ENCODE measurements at places on chromosomes 12 and 14.

GRCh38 chr12:64826234-64826633, 1.8 kb downstream of the TBC1D30 start:
- peak; percentile 21 for DNase-seq

- DNase-seq: no peak
Observed at GRCh38 chr12:47276621-47277309, 197.0 kb upstream of the AMIGO2 start.

DNA sequence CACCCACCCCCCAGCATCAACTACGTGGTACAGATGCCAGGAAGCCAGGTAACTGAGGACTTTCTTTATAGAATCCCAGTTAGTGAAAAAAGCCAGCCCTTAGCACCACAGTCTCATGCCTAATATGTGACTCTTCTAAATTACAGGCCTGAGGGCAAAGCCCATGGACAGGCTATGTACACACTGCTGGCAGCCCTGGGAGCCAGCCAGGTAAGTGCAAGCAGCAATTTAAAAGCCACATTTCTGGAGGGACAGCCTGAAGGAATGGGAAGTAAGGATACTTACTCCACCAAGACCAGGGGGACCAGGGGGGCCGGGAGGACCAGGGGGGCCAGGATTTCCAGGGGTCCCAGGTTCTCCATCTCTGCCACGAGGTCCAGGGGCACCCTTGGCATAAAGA, 7.0 kb downstream of the COL2A1 start:
- DNase-seq: no peak

DNA sequence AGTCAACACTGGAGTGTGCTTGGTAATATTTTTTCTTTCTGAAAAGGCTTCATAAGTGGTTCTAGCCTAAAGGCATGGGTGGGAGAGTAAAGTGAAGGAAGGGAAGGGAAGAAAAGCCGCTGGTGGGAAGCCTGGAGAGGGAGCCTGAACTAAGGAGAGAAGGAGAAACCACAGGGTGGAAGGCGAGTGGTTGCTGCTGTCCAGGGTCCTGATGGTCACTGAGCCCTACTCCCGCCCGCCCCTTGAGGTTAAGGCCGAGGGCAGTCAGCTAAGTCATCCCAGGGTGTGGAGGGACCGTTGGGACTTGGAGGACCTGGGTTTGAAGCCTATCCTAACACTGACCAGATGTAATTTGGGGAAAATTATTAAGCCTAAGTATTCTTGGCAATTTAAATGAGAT, 189.1 kb downstream of the PIWIL1 start:
- DNase-seq: no peak

DNA sequence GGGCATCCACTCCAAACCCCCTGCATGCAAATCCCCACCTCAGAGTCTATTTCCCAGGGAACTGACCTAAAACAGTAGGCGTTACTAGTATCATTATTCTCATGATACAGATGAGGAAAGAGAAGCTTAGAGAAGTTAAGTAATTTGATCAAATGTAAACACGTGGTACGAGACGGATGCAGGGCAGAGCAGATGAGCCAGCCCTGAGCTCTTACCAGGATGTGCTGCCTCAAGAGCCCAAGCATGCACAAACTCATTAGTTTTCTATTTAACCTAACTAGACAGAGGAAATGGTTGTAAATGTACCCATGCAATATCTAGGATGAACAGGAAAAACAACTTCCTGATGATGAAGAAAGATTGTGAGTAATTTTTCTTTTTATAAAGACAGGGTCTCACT, 173.3 kb upstream of the RASSF8 start:
- DNase-seq: no peak

DNA sequence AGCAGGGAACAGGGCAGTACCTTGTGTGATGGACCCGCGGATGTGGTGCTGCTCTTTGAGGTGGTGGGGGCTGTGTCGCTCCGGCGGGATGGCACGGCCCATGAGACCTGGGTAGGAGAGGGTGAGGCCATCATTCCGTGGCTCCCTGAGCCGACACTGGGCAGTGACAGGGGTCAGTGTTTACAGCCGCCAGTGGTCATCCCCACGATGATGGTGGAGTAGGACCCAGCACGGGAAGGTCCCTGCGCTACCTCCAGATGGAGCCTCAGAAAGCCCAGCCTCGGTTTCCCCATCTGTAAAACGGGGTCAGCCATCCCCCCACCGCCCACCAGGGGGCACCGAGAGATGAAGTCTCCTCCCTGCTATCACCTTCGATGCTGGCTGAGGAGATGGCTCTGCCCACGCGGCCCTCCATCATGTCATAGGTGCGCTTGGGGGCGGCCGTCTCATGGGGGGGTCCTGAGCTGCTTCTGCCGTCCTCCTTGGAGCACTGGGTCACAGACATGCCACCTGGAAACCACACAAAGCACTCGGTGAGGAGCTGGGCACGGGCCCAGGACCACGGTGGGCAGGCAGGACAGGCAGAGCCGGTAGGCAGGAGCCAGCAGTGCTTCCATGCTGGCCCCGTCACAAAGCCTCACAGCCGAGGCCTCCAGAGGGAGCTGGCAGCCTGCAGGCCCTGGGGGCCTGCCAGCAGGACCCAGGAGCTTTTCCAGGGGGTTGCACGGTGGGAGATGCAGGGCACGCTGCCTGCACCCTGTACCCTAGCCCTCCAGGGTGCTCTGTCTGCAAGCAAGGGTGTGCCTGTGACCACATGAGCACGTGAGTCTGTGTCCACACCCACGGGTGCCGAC, 53.1 kb downstream of the RFLNA start:
- DNase-seq: peak; percentile 18

DNA sequence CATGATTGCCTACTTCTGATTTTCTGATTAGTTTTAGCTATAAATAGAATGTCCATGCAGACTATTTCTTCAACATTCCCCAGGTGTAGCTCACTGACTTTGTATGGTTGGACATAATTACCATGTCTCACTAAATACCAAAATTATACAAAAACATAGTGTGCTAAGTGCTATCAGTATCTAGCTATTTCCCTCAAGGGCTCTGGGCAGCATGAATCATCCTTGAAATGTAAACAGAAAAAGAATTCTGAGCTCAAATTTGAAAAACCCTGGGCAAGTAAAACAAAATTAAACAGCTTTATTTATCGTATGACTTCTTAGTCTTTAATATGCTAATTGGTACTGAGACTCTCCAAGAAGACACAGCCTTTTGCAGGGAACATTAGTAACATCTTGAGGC, 82.9 kb downstream of the SPATA7 start:
- no peak for DNase-seq
